WTC11 (cell line): ENCODE measurements at places on chromosomes 3 and 15.

GRCh38 chr3:12796171-12797123 is at the start of gene CAND2:
CAND2 (plus strand) TSS chr3:12796680; CDS start chr3:12796721, 41 bp downstream.
- H3K27me3 ChIP-seq: no peaks in the 10 kb centered on the region; the same call in 1 of the 2 replicates
- peak; percentile 48 for DNase-seq
- no peaks in the 10 kb centered on the region for H3K36me3 ChIP-seq
- peak within 1 kb of the TSS; percentile 83 for H3K4me3 ChIP-seq
- peaks cover 20% of the 10 kb centered on the region for H3K4me1 ChIP-seq

- DNase-seq: peak; percentile 65
- H3K27ac ChIP-seq: no peak overlapping the region
- no peak overlapping the region for H3K4me3 ChIP-seq
- no peaks in the 10 kb centered on the region for H3K27me3 ChIP-seq
Measured at GRCh38 chr3:48997714-48998637, 7.9 kb downstream of the P4HTM start.

DNA sequence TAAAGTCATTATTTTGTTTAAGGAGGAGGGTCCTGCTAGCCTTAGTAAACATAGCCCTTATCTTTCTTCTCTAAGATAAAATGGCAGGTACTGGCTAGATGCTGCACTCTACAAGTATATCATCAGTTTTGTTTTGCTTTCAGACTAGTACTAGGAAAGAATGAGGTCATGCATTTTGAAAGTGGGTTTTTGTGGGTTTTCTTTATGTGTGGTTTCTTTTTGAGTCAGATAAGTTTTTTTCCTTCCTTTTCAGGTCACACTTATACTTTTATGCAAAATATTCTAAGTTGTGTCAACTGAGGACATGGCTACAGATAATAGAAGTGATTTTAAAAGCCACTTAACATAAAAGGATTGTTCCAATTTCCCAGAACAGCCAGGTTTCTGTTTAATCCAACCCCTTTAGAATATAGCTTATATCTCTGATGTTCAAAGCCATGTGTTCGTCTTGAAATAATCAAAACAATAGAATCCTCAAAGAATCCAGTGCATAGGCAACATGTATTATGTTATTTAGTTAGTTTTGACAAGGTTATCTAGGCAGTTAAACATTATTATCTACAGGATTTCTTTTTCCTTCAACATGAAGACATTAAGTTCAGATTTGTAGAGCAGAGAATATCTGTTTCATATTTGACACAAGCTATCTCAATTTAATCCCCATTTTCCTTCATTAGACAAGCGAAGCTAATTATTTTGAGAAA is 406.2 kb downstream of the RBMS3 start:
- H3K4me3 ChIP-seq: no peak overlapping the region
- no peak for DNase-seq
- no peaks in the 10 kb centered on the region; the same call in 1 of the 2 replicates for H3K36me3 ChIP-seq
- no peaks in the 10 kb centered on the region for H3K4me1 ChIP-seq
- no peaks in the 10 kb centered on the region for H3K27me3 ChIP-seq
- no peak overlapping the region for H3K27ac ChIP-seq

- no peak for DNase-seq
- no peak overlapping the region for H3K27ac ChIP-seq
- H3K4me1 ChIP-seq: peaks cover 12% of the 10 kb centered on the region
- H3K36me3 ChIP-seq: no peaks in the 10 kb centered on the region
- H3K27me3 ChIP-seq: no peaks in the 10 kb centered on the region
- H3K4me3 ChIP-seq: no peak overlapping the region
Measured at GRCh38 chr3:114646526-114646925, 352.7 kb downstream of the TIGIT start.

- H3K4me1 ChIP-seq: peaks cover 44% of the 10 kb centered on the region
- no peaks in the 10 kb centered on the region; the same call in 1 of the 2 replicates for H3K36me3 ChIP-seq
- no peak overlapping the region for H3K4me3 ChIP-seq
- no peak for DNase-seq
Measured at GRCh38 chr15:77064063-77064462, 6.8 kb downstream of the TSPAN3 start.

- H3K27me3 ChIP-seq: no peaks in the 10 kb centered on the region
- no peak overlapping the region for H3K4me3 ChIP-seq
Measured at GRCh38 chr3:78148986-78149717, 1109.3 kb downstream of the ROBO2 start.

DNA sequence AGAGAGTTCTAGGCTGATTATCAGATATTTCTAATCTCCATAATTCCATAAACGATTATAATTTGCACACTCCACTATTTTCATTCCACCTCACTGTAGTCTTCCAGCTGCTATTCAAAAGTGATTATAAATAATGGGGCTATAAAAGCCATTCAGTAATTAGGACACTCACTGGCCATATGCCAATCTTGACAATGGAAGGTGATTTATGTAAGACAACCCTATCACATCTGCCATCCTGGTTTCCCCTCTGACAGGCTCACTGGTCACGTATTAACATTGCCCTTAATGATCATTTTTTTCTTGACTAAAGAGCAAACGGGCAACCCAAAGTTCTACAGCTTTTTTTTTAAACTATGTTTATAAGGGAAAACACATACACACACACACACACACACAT is 402.4 kb downstream of the MAGI1 start:
- no peaks in the 10 kb centered on the region for H3K27me3 ChIP-seq
- H3K27ac ChIP-seq: no peak overlapping the region
- H3K4me1 ChIP-seq: peaks cover 25% of the 10 kb centered on the region
- no peak for DNase-seq

- H3K27ac ChIP-seq: no peak overlapping the region
- peaks cover 27% of the 10 kb centered on the region for H3K4me1 ChIP-seq
- H3K36me3 ChIP-seq: peaks cover 3% of the 10 kb centered on the region; the same call in 1 of the 2 replicates
- DNase-seq: no peak
Measured at GRCh38 chr15:57510647-57511046, 81.1 kb upstream of the MYZAP start.

GRCh38 chr3:188296761-188297612 is 143.0 kb downstream of the LPP start:
- no peak overlapping the region for H3K4me3 ChIP-seq
- no peaks in the 10 kb centered on the region for H3K27me3 ChIP-seq
- peaks cover 42% of the 10 kb centered on the region for H3K4me1 ChIP-seq
- no peak for DNase-seq

- H3K4me3 ChIP-seq: no peak overlapping the region
- peaks cover 5% of the 10 kb centered on the region; the same call in 1 of the 2 replicates for H3K27me3 ChIP-seq
- no peaks in the 10 kb centered on the region for H3K4me1 ChIP-seq
- no peak for DNase-seq
- no peak overlapping the region for H3K27ac ChIP-seq
Measured at GRCh38 chr3:101009386-101009785, 16.2 kb upstream of the ABI3BP start.

- H3K36me3 ChIP-seq: no peaks in the 10 kb centered on the region
- H3K27me3 ChIP-seq: no peaks in the 10 kb centered on the region; the same call in 1 of the 2 replicates
- no peak overlapping the region for H3K4me3 ChIP-seq
- H3K27ac ChIP-seq: no peak overlapping the region
- peaks cover 20% of the 10 kb centered on the region for H3K4me1 ChIP-seq
Measured at GRCh38 chr15:37028625-37029296, 71.6 kb downstream of the MEIS2 start.

DNA sequence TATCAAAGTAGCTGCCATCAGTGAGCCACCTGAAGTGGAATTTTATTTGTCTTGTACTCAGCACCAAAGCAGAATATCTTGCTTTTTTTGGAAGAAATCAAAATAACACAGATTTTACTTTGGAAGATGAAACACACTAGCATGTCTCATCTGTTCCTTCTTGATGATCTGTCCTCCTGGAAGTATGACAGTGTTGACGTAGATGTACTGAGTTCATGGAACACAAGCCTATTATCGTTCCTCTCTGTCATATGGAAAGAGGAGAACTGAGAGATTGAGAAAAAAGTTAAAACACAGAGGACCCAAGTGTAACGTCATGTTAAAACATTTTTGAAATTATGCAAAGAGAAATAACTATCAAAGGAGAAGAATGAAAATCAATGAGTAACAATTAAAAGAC is 340.2 kb downstream of the ROBO2 start:
- 0 out of 2 replicates have a peak overlapping the region, but pooled peaks have one; percentile 5 for H3K27ac ChIP-seq
- no peaks in the 10 kb centered on the region for H3K36me3 ChIP-seq
- H3K27me3 ChIP-seq: no peaks in the 10 kb centered on the region
- no peak overlapping the region for H3K4me3 ChIP-seq
- H3K4me1 ChIP-seq: peaks cover 22% of the 10 kb centered on the region
- no peak for DNase-seq

- H3K27me3 ChIP-seq: no peaks in the 10 kb centered on the region
- no peaks in the 10 kb centered on the region for H3K4me1 ChIP-seq
- H3K4me3 ChIP-seq: no peak overlapping the region
Measured at GRCh38 chr3:67941433-67942030, 287.1 kb upstream of the SUCLG2 start.

DNA sequence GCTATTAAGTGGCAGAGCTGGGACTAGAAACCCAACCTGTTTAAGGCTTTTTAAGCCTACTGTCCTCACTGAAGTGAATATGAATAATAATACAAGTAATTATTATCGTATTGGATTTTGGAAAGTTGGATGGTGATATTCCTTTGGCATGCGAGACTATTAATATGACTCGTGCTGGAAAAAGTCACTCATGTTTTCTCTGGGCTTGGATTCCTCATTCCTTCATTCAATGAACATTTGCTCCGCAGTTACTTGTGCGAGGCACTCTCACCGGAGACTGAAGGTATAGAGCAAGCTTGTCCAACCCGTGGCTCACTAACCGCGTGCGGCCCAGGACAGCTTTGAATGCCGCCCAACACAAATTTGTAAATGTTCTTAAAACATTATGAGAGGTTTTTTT is 694 bp downstream of the PLAAT1 start:
- H3K27me3 ChIP-seq: peaks cover 19% of the 10 kb centered on the region
- H3K4me3 ChIP-seq: peak overlapping the region; percentile 63
- no peak overlapping the region for H3K27ac ChIP-seq
- no peak for DNase-seq

- H3K36me3 ChIP-seq: no peaks in the 10 kb centered on the region
- no peak overlapping the region for H3K4me3 ChIP-seq
- no peaks in the 10 kb centered on the region for H3K4me1 ChIP-seq
Measured at GRCh38 chr3:172461530-172462138, 13.4 kb upstream of the GHSR start.

- peaks cover 28% of the 10 kb centered on the region for H3K36me3 ChIP-seq
- H3K4me3 ChIP-seq: peak overlapping the region; percentile 89
- H3K27ac ChIP-seq: peak overlapping the region; percentile 88
- DNase-seq: peak; percentile 36
- peaks cover 45% of the 10 kb centered on the region for H3K4me1 ChIP-seq
Measured at GRCh38 chr3:185824051-185825005, 514 bp downstream of the IGF2BP2 start.

DNA sequence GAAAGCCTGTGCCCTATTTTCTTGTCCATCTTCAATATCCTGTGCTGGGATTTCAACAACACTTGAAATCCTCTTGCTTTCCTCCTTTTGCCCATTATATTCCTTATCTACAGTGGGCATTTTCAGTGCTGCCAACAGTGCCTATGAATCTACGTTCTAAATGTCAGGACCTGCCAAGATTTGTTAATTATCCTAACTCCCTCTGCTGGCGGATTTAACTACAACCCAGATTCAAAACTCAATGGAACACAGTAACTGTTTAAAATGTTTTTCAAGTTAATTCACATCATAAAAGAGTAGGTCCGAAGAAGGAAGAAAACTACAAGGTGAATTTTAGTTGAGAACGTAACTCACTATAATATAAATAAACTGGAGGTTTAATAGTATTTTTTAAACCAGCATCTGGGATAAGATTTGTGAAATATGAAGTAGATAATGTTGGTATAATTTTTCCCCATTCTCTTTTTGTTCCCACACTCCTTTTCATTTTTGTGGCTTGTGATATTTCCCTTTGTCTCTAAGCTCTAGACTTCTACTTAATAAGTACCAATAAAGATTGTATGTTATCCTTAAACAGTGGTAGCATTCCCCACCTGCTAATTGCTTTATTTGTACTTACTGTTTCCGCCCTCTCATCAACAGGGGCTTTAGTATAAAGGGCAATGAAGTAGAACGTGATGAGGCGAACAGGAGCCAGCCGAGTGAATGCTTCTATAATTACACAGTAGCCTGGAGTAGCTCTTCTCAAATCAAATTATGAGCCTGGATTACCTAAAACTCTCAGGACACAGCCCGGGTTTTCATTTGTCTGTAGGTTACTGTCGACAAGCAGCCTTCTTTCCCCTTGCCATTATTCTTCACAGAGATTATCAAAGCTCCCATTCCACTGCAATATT is 302.5 kb upstream of the ATP11B start:
- no peaks in the 10 kb centered on the region for H3K36me3 ChIP-seq
- peaks cover 22% of the 10 kb centered on the region for H3K4me1 ChIP-seq
- H3K4me3 ChIP-seq: no peak overlapping the region
- H3K27ac ChIP-seq: no peak overlapping the region
- H3K27me3 ChIP-seq: no peaks in the 10 kb centered on the region
- no peak for DNase-seq

- H3K4me1 ChIP-seq: peaks cover 14% of the 10 kb centered on the region
- H3K4me3 ChIP-seq: peak overlapping the region; percentile 59
- H3K27me3 ChIP-seq: no peaks in the 10 kb centered on the region; the same call in none of the 2 replicates
- no peak overlapping the region for H3K27ac ChIP-seq
Measured at GRCh38 chr3:5026046-5026362, 46.8 kb downstream of the BHLHE40 start.

DNA sequence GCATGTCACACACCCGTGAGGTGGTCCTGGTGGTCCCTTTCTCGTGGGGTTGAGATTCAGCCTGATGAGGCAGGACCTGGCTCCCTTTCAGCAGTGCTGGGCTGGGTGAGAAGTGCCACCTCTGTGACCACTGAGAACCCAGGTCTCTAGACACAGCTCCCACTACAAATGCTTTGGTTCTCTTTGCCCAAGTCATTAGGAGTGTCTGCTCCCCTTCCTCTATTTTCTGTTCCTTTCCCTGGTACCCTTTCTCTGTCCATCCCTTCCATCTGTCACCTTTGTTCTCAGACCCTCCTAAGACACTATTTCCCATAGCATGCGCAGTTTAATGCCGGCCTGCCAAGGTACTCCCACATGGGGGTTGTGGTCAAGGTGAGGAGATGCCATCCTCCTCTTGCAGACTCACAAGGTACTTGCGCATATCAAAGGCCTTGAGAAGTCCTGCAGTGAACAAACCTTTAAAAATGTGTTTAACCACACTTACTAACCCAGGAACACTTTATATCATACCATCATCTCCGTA is 297.7 kb downstream of the LRTM1 start:
- H3K27me3 ChIP-seq: peaks cover 4% of the 10 kb centered on the region
- H3K4me1 ChIP-seq: peaks cover 27% of the 10 kb centered on the region
- no peak overlapping the region for H3K4me3 ChIP-seq
- H3K36me3 ChIP-seq: peaks cover 6% of the 10 kb centered on the region
- H3K27ac ChIP-seq: peak overlapping the region; percentile 86

- no peak for DNase-seq
- H3K27ac ChIP-seq: no peak overlapping the region
- H3K4me3 ChIP-seq: no peak overlapping the region
- H3K4me1 ChIP-seq: no peaks in the 10 kb centered on the region
Measured at GRCh38 chr3:15345608-15346137, 13.3 kb upstream of the SH3BP5 start.
